Caco-2 (cell line): ENCODE measurements at places on chromosomes 4 and X. TPM values are rescaled to one million over a fixed set of nuclear protein-coding genes. Genes with fewer than 3 reads are reported as not detected.

DNA sequence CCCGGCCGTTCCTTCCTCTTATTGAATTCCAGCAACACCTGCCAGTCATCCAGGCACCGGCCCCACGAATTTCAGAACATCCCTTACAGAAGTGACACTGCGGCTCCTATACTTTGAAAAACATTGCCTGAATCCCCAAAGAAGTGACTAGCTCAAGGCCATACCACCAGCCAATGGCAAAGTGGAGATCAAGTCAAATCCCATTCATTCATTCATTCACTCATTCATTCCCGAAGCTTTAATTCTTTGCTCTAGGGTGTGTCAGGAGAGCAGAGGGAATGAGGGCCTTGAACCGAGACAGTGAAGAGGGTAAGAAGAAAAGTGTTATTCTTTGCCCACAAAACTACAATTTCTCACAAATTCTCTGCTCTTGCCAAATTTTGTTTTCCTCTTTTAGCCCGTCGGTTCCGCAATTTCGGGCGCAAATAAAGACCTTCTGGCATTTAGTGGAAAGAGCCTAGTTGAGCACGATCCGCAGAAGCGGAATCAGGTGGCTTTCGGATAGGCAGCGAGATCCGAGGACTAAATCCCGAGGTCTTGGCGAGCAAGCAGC is 824 bp upstream of the HMGB3 start:
- H3K36me3 ChIP-seq, result no peaks in the 10 kb centered on the region
- no peak overlapping the region for H3K27ac ChIP-seq

Gene EGF
- total RNA-seq, result 0.25 and 0.37 TPM in 2 replicates

GRCh38 chr4:14149176-14150053 is 521.9 kb upstream of the BOD1L1 start:
- H3K36me3 ChIP-seq, result no peaks in the 10 kb centered on the region
- no peak for DNase-seq
- H3K4me3 ChIP-seq, result no peak overlapping the region
- no peaks in the 10 kb centered on the region for H3K27me3 ChIP-seq
- H3K27ac ChIP-seq, result no peak overlapping the region

- no peaks in the 10 kb centered on the region for H3K27me3 ChIP-seq
- no peaks in the 10 kb centered on the region for H3K4me1 ChIP-seq
- DNase-seq, result no peak
- H3K27ac ChIP-seq, result peak overlapping the region; percentile 18
These were observed 161.8 kb downstream of the MAB21L2 start for GRCh38 chr4:150743564-150744342.

Gene FOXO4
- total RNA-seq, result 13.7 and 17.4 TPM in 2 replicates

DNA sequence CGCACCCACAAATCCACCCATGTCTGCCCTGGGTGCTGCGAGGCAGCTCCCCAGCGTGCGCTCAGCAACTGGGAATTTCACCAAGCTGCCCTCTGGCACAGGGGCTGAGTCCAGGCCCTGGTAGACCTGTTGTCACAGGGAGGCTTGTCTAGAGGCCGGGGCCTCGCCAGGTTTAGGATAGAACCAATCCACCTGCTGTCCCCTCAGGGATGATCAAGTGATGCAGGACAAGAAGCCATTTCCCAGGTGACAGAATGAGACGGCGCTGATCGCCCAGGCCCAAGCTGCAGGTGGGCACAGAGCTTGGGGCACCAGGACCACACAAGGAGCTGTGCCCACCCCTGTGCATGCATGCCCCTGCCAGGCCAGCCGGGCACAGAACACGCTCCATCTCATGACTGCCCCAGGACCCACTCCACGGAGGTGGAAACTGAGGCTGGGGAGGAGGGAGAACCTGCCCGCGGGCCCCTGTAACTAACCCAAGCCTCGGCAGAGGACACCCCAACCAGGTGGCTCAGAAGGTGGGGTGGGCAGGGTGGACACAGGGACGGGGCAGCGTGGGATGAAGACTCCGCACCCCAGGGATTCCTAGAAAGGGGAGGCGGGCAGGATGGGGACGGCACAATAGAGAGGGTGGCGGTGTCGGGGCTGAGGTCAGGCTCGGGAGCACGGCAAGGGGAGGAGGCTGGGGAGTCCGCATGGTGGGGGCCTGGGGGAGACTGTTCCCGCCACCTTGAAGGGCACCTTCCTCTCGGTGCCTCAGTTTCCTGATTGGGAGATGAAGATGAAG is 78.0 kb downstream of the ZFYVE28 start:
- no peak overlapping the region for H3K4me3 ChIP-seq
- H3K36me3 ChIP-seq, result no peaks in the 10 kb centered on the region
- no peaks in the 10 kb centered on the region for H3K27me3 ChIP-seq
- no peak for DNase-seq

DNA sequence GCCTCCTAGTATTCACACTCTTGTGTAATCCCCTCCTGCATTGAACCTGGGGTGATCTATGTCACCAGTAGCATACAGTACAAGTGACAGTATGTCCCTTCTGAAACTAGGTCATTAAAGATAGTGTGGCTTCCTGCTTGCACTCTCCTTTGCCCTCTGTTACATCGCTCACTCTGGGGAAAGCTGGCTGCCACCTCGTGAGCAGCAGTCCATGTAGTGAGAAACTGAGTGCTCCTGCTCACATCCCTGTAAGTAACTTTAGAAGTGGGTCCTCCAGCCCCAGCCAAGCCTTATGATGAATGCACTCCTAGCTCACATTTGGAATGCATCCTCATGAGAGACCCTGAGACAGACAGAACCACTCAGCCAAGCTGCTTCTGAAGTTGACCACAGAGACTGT is 89.8 kb upstream of the TNIP3 start:
- H3K4me3 ChIP-seq, result no peak overlapping the region
- H3K27ac ChIP-seq, result no peak overlapping the region
- no peak for DNase-seq
- peaks cover 4% of the 10 kb centered on the region; the same call in 1 of the 2 replicates for H3K4me1 ChIP-seq
- no peaks in the 10 kb centered on the region for H3K27me3 ChIP-seq

DNA sequence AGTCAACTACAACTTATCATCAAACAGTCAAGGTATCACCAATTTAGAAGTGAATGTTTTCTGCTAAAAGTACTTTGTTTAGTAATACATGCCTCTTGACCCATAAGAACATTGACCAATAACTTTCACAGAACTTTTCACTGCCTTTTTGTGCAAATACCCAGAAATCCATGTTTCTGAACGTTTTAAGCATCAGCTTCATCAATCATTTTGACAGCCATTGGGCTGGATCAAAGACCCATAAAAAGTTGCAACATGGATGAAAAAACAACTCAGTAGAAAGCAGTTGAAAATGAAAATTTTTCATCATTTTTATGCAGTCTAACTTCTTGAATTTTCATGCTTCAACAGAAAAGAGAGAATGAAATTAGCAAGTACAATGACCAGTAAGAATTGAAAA is 466.7 kb downstream of the TRAM1L1 start:
- no peak overlapping the region for H3K27ac ChIP-seq
- no peak for DNase-seq
- H3K4me3 ChIP-seq, result no peak overlapping the region
- H3K36me3 ChIP-seq, result no peaks in the 10 kb centered on the region

Gene FHIP1A
- 18.9 and 22.3 TPM in 2 replicates for total RNA-seq

- DNase-seq, result no peak
- H3K4me3 ChIP-seq, result no peak overlapping the region
- H3K27ac ChIP-seq, result no peak overlapping the region
- no peaks in the 10 kb centered on the region for H3K27me3 ChIP-seq
- H3K4me1 ChIP-seq, result no peaks in the 10 kb centered on the region
These were observed 39.4 kb upstream of the NR3C2 start for GRCh38 chr4:148481636-148482035.

GRCh38 chr4:55907469-55907868 is 41.3 kb upstream of the CEP135 start:
- H3K27me3 ChIP-seq, result no peaks in the 10 kb centered on the region
- no peaks in the 10 kb centered on the region for H3K36me3 ChIP-seq
- no peak overlapping the region for H3K4me3 ChIP-seq
- no peak overlapping the region for H3K27ac ChIP-seq

DNA sequence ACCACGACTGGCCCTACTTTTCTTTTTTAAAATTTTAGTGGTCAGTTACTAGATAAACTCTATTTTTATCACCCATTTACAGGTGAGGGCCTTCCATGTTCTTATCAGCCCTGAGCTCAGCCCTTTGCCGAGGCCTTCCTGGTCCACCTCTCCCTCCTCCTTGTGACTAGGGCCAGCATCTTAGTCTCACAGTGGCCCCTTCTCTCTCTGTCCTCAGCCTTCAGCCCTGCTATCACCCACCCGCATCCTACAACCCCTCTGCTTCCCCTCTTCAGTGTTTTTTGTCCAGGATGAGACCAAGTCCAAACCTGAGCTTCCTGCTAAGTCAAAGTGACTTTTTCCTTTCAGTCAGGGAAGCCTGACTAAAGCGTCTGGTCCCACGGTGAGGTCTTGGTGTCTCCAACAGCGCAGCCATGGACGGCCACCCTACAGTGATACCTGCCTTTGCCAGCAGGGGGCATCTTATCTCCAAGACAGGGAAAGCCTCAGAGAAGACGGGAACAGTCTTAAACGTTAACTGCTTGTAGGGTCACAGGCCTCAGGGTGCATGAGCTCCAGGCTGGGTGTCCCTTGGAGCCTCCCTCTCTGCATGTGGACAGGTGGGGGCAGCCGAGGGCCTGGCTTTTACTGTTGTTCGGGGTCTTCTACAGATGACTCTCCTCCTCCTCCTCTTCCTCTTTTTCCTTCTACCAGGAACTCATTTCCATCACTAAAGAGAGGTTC is 11.7 kb upstream of the GAGE10 start:
- no peak overlapping the region for H3K27ac ChIP-seq
- H3K4me1 ChIP-seq, result no peaks in the 10 kb centered on the region
- no peaks in the 10 kb centered on the region for H3K27me3 ChIP-seq
- H3K4me3 ChIP-seq, result no peak overlapping the region

Gene PDZD4
- total RNA-seq, result 1.3 and 1.8 TPM in 2 replicates

GRCh38 chr4:106629268-106629625 is 260.7 kb upstream of the GIMD1 start:
- no peaks in the 10 kb centered on the region for H3K27me3 ChIP-seq
- no peak for DNase-seq
- no peaks in the 10 kb centered on the region for H3K36me3 ChIP-seq
- no peak overlapping the region for H3K4me3 ChIP-seq
- no peaks in the 10 kb centered on the region for H3K4me1 ChIP-seq

DNA sequence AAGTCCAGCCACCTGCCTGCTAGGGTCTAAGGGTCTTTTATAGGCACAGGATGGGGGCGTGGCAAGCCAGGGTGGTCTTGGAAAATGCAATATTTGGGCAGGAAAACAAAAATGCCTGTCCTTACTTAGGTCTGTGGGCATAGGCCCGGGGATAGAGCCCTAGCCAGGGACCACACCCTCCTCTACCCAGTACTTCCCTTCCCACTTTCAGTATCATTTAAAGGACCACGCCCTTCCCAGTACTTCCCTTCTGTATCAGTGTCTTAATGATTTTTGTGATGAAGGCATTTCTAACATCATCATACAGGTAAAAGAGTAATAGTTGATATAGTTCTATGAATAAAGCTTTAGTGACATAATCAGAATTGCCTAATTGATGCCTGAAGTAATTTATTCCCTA is 11.4 kb downstream of the BANK1 start:
- no peak overlapping the region for H3K27ac ChIP-seq
- no peaks in the 10 kb centered on the region; the same call in 1 of the 2 replicates for H3K4me1 ChIP-seq
- no peak for DNase-seq

Gene KIF4A
- 36.9 and 39.6 TPM in 2 replicates for total RNA-seq

DNA sequence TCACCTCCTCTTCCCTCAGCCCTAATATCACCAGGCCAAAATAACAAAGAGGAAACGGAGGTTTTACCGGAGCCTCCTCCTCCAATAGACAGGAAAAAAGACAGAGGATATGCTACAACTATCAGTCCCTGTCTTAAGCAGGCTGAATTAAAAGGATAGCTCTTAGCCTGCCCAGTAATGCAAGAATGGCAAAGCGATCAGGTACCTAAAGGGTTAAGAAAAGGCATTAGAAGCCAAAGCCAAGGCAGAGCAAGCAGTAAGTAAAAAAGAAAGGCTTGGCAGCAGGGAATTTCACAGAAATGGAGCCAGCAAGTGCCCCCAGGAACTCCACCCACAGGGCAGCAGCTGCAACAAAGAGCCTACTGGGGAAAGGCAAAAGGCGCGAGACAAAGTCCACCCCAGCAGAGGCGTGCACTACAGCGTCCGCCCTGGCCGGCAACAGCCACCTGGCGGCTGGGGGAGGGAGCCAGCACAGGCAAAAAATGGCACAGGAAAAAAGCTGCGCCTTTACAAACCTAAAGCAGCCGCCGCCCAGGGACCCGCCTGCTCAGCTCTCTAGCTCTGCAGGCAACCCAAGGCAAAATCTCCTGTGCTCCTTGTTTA is 220.6 kb upstream of the ZC4H2 start:
- DNase-seq, result peak; percentile 89
- no peaks in the 10 kb centered on the region for H3K27me3 ChIP-seq
- H3K27ac ChIP-seq, result peak overlapping the region; percentile 89
- H3K36me3 ChIP-seq, result no peaks in the 10 kb centered on the region

DNA sequence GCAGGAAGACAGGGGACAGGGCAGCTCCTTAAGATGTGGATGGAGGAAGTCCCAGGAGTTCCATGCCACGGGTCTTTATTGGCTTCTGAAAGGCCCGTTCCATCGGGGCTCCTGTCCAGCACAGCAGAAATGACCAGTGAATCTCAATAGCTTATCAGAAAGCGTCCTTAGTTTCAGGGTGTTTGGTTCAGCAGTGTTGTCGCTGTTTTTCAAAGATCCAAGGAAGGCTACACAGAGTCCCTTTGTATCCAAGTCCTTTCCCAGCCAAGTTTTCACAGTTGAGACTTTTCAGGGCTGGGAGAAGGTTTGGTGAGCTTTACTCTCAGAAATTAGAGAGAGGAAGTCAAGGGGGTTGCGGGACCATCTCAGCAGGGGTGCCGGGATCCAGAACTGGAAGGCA is 5.0 kb upstream of the ZCCHC4 start:
- no peak for DNase-seq
- H3K36me3 ChIP-seq, result no peaks in the 10 kb centered on the region
- H3K27me3 ChIP-seq, result no peaks in the 10 kb centered on the region

Gene IGFBP7
- 37.1 and 40.4 TPM in 2 replicates for total RNA-seq
